ENCODE measurements at places on chromosomes 6 and 20.
A peak's percentile ranks its signal among the peaks of the same experiment; 100 is the strongest.

DNA sequence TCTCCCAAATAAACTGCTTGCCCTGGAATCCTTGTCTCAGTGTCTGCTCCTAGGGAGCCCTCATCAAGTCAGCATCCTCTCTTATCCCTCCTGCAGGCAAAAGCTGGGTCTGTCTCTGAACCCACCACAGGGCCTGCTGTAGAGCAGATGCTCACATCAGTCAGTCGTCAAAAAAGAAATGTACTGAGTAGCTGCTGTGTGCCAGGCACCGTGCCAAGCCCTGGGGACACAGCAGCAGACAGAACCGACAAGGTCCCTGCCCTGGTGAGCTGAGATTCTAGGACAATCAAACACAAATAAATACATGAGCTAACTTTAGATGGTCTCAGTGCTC lies 68.5 kb downstream of the EYA2 start:
- no peak for DNase-seq

GRCh38 chr6:160121981-160122380 lies 366 bp downstream of the SLC22A1 start:
- no peak for DNase-seq

GRCh38 chr6:63349401-63349800 lies 29.6 kb upstream of the LGSN start:
- no peak for DNase-seq

- DNase-seq: no peak
Measured at GRCh38 chr6:114595591-114595990, 252.8 kb upstream of the HS3ST5 start.

- no peak for DNase-seq
Measured at GRCh38 chr20:20009784-20010253, 7.3 kb upstream of the NAA20 start.

- DNase-seq: no peak
Measured at GRCh38 chr6:28303570-28303969, 22.2 kb downstream of the PGBD1 start.

GRCh38 chr6:144063744-144064401 lies 31.5 kb downstream of the SF3B5 start:
- DNase-seq: peak; percentile 24

GRCh38 chr6:100568255-100568654 lies 103.5 kb upstream of the SIM1 start:
- DNase-seq: no peak

- no peak for DNase-seq
Measured at GRCh38 chr20:16664020-16664419, 65.8 kb upstream of the SNRPB2 start.

DNA sequence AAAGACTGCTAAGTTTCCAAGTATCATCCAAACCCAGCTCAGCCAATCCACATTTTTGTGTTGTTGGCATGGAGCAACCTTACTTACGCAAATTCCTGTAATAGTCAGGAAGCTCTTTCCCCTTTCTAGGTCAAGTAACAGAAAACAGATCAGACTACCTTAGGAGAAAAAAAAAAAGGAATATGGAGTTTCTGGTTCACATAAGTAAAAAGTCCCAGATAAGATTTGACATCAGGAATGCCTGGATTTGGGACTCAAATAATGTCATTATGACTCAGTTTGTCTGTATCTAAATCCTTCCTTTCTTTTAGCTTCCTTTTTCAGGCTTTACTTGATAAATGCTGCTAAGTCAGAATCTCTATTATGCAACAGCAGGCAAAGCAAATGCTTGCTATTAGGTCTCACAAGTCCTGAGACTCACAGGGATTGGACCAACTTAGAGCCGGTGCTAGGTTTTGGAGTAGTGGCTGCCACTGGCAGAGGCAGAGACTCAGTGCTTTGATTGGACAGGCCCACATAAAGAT lies 44.5 kb downstream of the NCOA7 start:
- DNase-seq: no peak

DNA sequence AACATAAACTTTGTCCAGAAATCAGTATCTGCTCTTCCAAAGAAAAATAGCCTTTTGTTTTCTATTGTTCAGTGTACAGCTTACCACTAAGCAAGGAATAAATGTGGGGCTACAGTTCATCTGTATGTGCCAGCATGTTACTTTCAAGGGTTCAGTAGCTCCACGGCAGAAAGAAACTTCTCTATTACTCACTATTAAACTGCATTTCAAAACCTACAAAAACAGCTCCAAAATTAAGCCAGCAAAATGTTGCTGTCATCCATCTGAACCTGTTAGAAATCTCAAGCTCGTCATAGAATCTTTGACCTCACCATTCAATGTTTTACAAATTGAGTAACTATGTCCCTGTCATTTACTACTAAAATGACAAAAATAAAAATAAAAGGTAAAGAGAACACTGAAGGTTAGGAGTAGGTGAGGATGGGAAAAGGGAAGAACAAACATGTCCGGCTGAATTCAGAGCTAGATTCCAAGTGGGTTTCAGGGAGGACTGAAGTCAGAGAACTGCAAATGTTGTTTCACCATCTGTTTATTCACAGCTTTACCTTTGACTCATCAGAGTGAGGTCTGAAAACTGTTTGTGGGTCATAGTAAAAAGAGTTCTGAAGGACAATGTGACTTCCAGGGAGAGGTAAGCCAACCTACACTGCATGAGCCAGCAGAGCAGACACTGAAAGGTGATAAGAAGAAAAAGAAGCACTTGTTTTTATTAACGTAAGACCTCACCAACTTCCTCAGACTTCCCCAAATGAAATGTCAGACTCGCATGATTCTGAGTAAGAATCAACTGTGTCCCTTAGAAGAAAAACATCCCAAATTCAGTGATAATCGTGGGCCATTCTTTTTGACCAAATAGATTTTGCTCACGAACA lies 62.0 kb downstream of the ATXN1 start:
- no peak for DNase-seq

GRCh38 chr6:36028877-36029324 lies 1.3 kb downstream of the MAPK14 start:
- DNase-seq: peak; percentile 61

- DNase-seq: no peak
Measured at GRCh38 chr6:69438113-69438512, 358.7 kb downstream of the LMBRD1 start.

GRCh38 chr20:54090230-54091119 lies 20.1 kb upstream of the BCAS1 start:
- no peak for DNase-seq

- DNase-seq: no peak
Measured at GRCh38 chr6:7188492-7188891, 80.7 kb downstream of the RREB1 start.

DNA sequence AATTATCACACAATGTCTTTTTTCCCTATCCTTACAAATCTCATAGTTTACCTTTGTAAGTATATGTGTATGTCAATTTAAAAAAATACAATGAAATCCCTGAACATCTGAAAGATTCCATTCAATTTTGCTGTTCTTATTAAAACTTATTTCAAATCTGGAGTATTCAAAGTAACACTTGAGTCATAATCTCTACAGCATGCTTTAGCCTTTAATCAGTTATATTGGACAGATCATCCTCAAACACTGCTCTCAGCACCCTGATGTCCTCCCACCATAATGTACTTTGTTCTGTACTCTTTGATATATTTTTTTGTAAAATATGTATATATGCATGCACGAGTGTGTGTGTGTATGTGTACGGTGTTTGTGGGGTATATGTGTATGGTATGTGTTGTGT lies 83.0 kb upstream of the RPS6KA2 start:
- DNase-seq: no peak

DNA sequence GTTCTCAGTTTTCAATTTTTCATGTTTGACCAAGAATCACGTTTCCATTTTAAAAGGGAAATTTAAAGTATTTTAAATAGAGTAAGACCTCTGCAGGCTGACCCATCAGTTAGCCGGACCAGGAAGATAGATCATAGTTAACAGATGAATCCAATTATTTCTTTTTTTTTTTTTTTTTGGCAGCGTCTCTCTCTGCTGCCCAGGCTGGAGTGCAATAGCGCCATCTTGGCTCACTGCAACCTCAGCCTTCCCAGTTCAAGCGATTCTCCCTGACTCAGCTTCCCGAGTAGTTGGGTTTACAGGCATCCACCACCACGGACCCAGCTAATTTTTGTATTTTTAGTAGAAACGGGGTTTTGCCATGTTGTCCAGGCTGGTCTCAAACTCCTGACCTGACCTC lies 256.7 kb upstream of the CNR1 start:
- no peak for DNase-seq

DNA sequence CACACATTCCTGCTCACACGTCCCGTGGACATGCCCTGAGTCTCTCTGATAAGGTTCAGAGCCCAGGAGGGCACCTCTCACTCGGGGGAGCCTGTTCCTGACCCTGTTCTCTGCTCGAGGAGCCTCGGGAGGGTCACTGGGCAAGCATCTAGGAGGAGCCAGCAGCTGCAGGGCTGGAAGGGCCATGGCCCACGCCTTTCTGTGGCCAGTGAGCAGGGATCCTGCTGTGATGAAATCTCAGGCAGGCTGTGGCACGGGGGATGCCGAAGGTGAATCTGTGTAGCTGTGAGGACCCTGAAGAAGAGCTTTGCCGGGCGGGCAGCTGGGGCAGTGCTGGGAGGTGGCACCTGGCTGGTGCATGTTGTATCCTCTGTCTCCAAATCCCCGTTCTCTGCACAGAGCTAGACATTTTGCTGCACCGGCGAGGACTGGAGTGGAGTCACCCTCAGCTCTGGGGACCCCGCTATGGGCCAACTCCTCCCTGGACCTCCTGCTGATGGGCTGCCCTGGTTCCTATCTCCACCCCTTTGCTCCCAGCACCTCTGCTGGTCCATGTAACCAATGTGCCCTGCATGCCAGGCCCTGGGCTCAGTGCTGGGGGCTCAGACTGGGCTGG lies 7.1 kb upstream of the NPBWR2 start:
- DNase-seq: no peak

- DNase-seq: no peak
Measured at GRCh38 chr6:163483107-163483506, 68.6 kb downstream of the QKI start.

DNA sequence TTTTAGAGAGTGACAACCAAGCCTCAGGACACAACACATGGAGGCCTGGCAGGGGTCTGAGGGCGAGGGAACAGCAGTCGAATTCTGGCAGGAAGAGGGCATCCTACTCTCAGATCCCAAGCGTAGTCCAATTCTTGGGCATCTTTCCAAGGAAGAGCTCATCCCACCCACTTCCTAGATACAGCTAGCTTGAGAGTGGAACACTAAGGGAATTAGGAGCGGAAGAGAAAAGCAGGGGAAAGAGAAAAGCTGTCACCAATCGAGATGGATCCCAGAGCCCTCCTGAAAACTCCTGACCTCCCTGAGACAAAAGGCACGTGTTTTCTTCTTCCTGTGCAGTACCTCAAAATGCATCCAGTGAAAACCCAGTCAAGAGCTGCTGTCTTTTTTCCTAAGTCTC lies 67.1 kb downstream of the GFOD1 start:
- no peak for DNase-seq

GRCh38 chr6:69758214-69758613 lies 38.6 kb downstream of the LMBRD1 start:
- DNase-seq: no peak

GRCh38 chr6:83908813-83909212 lies 49.3 kb downstream of the CYB5R4 start:
- DNase-seq: no peak

- no peak for DNase-seq
Measured at GRCh38 chr6:159151266-159151855, 17.8 kb upstream of the FNDC1 start.

GRCh38 chr20:50107796-50108331 lies 5.1 kb downstream of the UBE2V1 start:
- DNase-seq: no peak

DNA sequence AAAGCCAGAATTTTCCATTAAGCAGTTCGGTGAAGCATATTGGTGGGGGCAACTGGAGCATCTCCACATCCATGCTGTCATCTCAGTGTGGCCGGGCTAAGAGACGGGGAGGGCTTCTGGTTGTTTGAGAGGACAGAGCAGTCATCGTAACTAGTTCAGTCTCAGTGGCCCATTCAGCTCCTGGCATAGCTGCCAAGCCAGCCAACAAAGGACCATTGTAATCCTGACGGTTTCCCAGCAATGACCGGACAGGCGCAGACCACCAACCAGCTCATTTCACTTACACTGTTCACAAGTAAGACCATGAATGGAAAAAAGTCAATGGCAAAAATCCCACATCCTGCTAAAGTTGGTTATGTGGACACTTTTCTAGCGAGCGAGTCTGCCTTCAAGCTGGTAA lies 14.9 kb upstream of the HDDC2 start:
- no peak for DNase-seq

GRCh38 chr6:169627736-169628607 lies 73.9 kb downstream of the WDR27 start:
- no peak for DNase-seq

DNA sequence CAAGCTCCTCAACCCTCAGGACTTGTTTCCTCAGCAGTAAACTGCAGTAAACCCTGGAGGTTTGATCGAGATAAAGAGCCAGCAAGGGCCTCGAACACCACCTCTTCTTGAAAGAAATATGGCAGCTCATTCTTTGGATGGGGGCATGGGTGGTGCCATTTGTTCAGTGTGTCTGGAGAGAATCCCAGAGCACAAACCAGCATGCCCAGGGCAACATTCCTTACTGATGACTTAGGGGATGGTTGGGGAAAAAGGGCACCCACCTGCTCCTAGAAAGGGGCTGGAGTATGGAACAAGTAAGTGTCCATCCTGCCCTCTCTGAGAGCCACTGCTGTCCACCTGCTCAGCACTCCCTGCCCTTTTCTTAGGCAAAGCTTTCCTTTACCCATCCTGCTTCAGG lies 31.3 kb upstream of the ZFAND3 start:
- no peak for DNase-seq

GRCh38 chr20:38798266-38798665 lies 7.2 kb upstream of the PPP1R16B start:
- DNase-seq: no peak

DNA sequence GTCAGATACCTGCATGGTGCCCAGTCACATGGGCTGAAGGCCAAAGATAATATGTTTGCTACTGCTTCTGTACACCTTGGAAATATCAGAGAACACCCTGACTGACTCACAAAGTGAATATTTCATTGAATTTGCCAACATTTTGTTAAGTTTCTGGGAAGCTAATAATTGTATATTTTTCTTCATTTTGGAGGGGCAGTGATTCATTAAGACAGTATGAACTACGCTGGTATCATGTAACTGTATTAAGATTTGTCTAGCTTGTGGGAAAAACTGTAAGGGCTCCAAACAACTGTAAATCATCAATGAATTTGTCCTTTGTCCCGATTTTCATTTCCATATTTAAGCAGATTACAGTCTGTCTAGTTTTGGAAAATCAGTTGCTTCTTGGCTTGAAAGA lies 102.3 kb upstream of the CCN2 start:
- DNase-seq: no peak

DNA sequence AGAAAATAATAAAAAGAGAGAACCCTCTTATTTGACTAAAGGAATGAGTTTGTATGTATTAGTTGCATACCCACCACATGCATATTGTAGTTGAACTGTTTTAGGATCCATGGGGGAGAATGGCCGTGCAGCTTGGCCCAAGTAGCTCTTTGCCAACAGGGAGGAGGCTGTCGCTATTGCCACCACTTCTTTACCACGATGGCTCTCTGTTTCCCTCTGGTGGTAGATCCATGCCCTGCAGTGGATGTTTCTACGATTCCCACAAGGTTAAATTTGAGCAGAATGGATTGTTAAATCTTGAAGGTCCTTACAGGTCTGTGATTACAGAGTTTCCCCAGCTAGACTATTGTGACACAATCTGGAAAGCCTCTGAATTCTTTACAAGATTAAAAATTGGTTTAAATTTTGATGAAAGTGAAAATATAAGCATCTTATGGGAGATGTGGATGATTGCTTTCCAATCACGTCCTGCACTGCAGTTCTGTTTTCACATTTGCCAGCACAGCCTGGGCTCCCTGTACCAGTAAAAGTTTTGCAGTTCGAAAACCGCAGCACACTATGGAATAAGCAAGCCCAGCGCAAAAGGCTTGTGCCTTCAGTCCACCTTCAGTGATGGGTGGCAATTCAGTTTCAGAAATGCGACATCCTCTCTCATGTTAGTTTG lies 34.4 kb upstream of the FNDC1 start:
- DNase-seq: peak; percentile 43
